ENCODE measurements at places on chromosomes 1 and 21. TPM values are rescaled to one million over a fixed set of nuclear protein-coding genes. Genes with fewer than 3 reads are reported as not detected.

DNA sequence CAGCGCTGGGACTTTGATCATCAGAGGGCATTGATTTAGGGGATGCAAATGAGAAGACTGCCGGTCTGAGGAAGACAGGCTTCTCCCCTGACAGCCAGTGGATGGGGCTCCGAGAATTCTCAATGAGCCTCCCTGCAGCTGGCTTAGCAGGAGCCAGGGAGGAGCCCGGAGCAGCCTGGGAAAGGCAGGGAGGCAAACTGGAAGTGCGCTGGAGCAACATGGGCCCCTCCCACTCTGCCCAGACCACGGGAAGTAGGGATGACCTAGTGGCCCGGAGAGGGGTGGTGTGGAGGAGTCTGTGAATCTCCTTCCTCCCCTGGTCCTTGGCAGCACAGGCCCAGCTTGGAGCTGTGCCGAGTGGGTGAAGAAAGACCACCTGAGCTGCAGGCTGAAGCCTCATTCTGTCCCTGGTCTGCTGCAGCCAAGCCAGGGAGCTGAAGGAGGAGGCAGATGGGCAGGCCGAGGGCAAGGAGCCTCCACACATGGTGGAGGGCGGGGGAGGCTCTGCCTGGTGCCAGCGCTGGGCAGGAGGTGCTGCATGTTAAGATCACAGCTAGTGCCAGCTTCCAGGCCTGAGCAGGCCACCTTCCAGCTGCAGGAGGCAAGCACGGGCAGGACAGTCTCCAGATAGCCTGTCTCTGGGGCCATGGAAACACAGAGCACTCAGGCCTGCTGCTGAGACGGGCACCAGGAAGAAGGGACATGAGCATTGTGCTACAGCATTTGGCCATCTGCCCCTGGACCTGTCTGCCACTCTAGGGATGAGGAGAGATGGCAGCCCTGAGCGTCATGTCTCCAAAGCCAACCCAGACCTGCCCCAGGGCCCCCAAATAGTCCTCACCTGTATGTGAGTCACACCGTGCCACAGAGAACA, 12.2 kb upstream of the CLSTN1 start:
- DNase-seq: no peak

DNA sequence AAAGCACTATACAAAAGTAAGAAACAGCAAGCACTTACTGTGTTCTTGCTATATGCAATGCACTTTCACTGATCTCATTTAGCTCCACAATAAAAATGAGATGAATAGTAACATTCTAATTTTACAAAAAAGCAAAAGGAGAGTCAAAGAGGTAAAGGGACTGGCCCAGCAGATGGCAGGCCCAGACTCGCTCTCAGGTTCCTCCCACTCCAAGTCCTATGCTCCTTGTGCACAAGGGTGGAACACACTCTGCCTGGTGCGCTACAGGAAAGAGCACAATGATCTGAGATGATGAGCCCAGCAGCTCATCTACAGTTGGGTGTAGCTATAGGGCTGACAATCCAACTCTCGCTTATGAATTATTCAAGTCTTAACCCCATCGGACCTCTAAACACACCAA, 94.1 kb upstream of the LYST start:
- DNase-seq: no peak

DNA sequence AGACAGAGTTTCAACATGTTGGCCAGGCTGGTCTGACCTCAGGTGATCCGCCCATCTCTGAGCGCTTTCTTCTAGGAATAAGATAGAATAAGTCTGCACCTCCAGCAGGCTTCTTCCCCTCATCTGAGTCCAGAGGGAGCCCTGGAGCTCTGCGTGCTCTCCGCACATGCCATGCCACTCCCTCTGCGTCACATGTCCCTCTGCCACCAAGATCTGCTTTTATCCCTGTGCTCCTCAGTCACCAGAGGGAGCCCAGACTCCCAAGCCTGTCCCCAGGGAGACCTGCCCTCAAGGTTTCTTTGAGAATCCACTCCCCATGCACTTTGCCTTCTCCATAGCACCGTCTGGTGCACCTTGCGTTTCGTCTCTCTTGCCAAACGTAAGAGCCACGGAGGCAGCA, 213.0 kb downstream of the CAMTA1 start:
- DNase-seq: no peak

DNA sequence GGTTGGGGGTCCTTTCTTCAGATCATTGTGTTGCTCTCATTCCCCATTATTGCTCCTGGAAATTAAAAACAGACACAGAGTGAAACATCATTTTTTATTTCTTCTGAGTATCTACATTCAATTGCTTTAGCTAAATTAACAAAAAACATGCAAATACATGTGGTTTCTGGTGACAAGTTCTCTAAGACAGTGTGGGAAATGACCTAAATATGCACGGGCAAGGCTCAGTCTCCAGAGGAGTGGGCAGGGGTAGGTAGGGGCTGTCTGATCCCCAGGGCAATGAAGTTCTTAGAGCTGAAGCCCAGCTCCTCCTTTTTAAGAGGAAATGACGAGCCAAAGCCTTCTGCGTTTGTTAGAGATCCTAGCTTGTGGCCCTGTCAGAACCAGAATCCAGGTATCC, 4.5 kb downstream of the LEFTY2 start:
- no peak for DNase-seq

DNA sequence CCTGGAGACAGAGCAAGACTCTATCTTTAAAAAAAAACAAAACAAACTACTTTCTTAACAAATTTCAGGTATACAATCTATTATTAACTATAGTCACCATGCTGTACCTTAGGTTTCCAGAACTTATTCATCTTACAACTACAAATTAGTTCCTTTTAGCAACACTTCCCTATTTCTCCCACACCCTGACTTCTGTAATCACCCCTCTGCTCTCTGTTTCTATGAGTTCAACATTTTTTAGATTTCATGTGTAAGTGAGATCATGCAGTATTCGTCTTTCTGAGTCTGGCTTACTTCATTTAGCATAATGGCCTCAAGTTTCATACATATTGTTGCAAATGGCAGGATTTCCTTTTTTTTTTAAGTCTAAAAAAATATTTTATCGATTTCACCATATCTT, 77.9 kb upstream of the LPGAT1 start:
- no peak for DNase-seq

GRCh38 chr1:230705289-230706019, 8.5 kb downstream of the AGT start:
- DNase-seq: no peak

DNA sequence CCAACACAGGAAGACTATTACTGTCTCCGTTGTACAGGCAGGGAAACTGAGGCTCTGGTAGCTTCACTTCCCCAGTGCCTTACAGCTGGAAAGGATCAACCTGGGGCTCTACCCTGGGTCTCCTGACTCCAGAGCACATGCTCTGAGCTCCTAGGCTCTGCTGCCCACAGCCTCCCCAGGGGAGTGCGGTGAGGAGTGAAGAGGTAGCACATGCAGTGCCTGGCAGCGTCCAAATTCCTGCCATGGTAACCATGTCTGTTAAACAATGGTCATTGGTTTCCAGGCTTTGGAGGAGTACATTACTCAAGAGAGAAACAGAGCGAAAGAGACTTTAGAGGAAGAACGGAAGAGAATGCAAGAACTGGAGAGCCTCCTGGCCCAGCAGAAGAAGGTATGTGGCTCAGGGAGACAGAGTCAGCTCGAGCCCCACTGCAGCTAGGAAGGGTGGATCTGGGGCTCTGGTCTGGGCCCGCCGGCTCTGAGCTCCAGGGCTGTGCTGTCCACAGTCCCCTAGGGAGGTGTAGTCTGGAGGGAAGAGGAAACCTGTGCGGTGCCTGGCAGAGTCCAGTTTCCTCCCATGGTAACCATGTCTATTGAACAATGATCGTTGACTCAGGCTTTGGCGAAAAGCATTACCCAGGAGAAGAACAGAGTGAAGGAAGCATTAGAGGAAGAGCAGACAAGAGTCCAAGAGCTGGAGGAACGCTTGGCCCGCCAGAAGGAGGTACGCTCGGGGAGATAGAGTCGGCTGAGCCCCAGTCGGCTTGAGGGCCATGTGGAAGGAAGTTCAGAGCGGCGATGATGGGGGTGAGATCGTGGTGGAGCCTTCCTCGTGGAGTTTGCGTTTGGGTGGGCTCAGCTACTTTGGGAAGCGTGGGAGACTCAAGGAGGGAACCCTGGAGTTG, 64.6 kb upstream of the EFHD2 start:
- no peak for DNase-seq

GRCh38 chr1:952603-953002, 6.5 kb downstream of the NOC2L start:
- no peak for DNase-seq

- DNase-seq: no peak
Observed at GRCh38 chr1:206633708-206634121, 1.6 kb upstream of the DYRK3 start.

MSH4 gene
- 0.61 TPM for total RNA-seq

IVL gene
- total RNA-seq: not detected

CAPZA1 gene
- 244 TPM for total RNA-seq

FALEC gene
- total RNA-seq: not detected

FAM72A gene
- 2.4 TPM for total RNA-seq

ATP5PB gene
- 105 TPM for total RNA-seq

ETV3L gene
- not detected for total RNA-seq

GADD45A gene
- total RNA-seq: 26.6 TPM
